ENCODE measurements at places on chromosomes 3 and 15.

- no peak for DNase-seq
Observed at GRCh38 chr3:61464518-61465140, 96.7 kb upstream of the PTPRG start.

GRCh38 chr3:151145713-151146070, 57.3 kb downstream of the GPR171 start:
- no peak for DNase-seq

GRCh38 chr3:13240928-13241618, 167.8 kb upstream of the IQSEC1 start:
- DNase-seq: no peak

DNA sequence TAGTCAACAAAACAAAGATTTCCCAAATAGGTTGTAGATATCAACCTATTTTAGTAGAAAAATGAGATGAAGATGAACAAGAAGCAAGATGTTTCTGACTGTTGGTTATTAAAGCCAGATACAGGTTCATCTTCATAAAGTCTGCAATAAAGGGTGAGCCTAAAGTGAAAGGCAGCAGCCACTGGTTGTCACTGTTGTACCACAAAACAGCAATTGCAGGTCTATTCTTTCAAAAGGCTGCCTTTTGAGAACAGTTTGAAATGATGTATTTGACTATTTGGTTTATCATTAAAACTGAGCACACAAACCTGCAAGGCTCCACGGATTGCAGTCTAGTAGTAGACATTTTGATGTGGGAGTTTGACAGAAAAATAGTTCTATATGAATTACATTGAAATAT, 543.4 kb downstream of the GBE1 start:
- no peak for DNase-seq

GRCh38 chr3:186520957-186521842, 23.0 kb downstream of the CRYGS start:
- no peak for DNase-seq

DNA sequence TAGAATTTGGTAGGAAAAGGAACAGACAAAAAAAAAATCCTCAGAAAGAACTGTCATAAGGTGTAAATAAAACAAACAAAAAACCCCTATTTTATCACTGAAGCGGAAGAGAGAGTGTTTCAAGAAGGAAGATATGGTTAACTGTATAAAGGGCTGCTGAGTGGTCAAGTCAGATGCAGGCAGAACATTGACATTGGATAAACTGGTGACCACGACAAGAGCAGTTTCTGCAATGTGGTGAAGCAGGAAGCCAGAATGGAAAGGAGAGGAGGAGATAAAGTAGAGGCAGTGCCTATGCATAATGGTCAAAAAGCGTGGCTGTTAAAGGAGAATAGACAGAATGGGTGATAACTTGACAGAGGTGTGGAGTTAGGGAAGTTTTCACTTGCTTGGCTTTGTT, 75.3 kb downstream of the CYP19A1 start:
- DNase-seq: no peak

- DNase-seq: no peak
Observed at GRCh38 chr3:155863072-155863784, 7.2 kb upstream of the GMPS start.

DNA sequence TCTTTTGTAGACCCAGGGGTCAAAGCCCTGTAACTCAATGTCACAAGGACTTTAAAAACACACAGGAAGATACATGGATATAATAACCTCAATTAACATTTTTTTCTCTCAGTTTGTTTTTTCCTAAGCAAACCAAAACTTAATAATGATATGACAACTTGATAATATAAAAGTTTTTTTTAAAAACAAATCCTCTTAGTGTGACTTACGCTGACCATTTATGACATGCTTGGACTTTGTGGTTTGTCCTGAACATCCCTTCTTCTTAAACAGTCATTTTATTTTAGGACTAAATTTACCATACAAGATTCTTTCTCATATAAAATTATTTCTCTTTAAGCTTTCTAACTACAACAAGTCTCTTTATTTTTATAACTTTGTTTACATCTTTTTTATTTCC, 25.4 kb upstream of the FAM3D start:
- DNase-seq: no peak

GRCh38 chr3:193794002-193794881, 201.2 kb downstream of the OPA1 start:
- no peak for DNase-seq

DNA sequence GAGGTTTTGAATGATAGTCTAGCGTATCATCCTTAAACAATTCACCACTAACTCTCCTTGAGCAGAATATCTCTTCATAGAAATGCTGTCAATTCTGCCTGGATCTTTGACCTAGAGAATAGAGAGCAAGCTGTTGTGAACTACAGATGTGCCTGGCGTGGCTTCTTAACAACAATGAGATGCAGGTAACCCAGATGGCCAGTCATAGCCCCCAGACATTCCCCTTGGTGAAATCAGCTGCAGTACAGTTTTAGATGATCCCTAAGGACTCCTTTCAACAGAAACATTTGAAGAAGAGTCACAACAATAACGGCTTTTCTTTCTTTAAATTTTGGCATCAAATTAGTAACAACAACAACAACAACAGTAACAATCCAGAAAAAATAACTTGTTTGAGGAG, 1041.3 kb downstream of the ROBO1 start:
- no peak for DNase-seq

DNA sequence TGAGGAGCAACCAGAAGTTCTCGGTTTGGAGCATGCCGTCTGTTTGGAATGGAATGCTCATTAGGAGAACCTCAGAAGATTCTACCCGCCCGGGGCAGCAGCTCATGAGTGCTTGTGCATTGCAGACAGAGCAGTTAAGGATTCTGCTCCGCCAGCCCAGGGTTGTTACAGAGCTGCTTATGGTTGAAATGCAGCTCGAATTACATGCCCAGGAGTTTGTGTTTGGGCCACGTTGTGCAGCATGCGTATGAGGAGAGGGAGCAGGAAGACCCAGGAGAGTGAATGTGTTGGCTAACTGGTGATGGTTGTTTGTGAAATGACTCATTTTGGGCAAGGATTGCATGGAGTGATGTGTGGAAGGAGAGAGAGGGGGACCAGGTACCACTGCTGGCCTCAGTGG, 9.0 kb downstream of the FGD5 start:
- DNase-seq: no peak

GRCh38 chr15:54298396-54298795, 320.2 kb downstream of the UNC13C start:
- DNase-seq: no peak

DNA sequence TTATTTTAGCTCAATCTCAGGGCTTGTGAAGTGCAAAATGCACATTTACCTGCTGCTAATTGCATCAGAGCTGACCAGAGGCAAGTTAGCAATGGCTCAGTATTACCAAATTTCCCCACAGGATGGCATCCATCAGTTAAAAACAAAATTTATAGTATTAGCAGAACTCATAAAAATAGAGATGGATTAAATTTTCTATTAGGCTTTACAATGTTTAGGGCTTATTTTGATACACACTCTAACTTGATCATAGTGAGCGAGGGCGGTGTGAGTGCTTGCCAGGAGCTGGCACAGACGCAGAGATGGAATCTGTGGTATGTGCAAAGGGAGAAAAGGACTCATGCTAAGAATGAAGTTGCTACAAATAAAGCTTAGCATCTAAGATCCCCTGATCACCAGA, 241.0 kb downstream of the NSUN3 start:
- no peak for DNase-seq

DNA sequence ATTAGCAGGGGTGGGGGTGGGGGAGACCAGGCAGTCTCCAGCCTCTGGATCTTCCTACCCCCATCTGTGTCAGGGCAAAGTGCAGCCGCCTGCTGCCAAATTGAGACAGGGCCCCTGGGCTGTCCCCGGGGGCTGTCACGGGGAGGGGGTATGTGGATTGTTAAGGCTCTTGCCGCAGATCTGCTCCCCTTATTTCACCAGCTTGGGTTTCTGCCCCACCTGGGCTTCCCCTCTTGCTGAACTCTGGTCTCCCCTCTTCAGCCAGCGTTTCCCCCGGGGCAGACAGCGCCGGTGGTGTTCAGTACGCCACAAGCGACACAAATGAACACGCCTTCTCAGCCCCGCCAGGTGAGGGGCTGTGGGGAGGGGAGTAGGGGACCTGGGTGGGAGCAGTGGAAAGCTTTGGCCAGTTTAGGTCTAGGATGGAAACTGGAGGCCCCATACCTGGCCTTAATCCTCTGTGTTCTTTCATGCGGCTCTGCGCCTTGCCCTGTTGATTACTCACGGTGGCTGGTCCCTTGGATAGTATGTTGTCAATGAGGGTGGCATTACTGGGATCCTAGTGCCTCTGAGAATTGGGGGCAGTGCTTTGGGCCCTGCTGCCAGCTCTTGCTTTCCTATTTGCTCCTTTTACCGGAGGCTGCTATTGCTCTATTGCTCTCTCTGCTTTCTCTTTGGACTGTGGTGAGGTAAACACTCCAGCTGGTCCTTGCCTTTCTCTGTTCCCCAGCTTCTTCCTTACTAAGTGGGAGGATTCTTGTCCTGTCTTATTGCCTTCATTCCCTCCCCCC, 1.7 kb downstream of the EIF4G1 start:
- DNase-seq: no peak

GRCh38 chr3:50545781-50546180, 21.8 kb downstream of the C3orf18 start:
- no peak for DNase-seq

- peak; percentile 88 for DNase-seq
Observed at GRCh38 chr15:69462493-69463181, 10.0 kb downstream of the RPLP1 start.

DNA sequence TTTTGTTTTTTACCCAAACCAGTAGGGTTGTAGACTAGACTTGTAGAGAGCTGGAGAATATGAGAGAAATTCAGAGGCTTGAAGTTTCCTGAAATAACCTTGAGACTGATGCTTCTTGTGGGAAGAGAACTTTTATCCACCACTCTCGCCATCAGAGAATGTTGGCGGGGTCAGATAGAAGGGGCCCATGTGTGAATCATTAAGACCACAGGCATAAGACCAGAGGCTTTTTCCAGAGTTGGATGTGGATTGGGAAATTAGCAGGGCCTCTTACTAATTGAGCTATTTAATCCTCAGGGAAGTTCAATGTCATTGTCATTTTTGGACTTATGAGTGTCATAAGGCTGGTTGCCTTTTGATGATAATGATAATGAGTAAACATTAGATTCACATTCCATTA, 246.9 kb upstream of the THRB start:
- DNase-seq: no peak

- no peak for DNase-seq
Observed at GRCh38 chr3:20561166-20561565, 375.2 kb upstream of the SGO1 start.

- no peak for DNase-seq
Observed at GRCh38 chr3:126630020-126630419, 24.9 kb downstream of the TXNRD3 start.

DNA sequence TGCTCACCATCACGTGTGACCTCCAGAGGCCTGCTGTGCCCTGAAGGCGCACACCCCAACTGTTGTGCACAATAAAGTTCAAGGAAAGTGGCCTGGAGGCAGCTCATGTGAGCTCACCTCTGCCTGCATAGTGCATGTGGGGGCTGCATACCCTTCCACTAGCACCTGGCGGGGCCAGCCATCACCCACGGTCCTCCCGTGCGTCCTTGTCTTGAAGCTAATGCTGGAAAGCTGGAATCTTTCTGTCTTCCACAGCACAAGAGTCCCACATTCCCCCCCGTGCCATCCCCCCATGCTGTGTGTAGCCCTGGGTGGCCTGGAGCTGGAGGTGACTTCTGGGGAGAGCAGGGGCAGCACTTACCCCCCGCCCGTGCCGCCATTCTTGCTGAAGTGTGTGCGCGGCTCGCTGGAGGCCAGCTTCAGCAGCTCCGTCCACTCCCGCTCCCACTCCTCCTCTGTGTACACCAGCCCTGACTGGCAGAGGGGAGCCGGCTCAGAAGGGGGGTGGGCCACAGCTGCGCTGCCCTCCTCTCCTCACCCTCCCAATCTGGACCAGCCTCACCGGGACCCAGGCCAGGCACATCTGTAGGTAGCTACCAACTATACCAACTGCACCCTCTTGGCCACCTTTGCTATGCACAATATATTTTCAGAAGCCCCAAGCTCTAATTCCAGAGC, 199.5 kb downstream of the KLF13 start:
- DNase-seq: no peak

- DNase-seq: no peak
Observed at GRCh38 chr3:114624571-114625181, 330.8 kb downstream of the TIGIT start.

- no peak for DNase-seq
Observed at GRCh38 chr15:75884041-75884440, 19.6 kb upstream of the FBXO22 start.

GRCh38 chr15:98069256-98069655, 108.8 kb downstream of the ARRDC4 start:
- DNase-seq: no peak

GRCh38 chr3:175238801-175239200, 379.7 kb downstream of the NAALADL2 start:
- DNase-seq: no peak

DNA sequence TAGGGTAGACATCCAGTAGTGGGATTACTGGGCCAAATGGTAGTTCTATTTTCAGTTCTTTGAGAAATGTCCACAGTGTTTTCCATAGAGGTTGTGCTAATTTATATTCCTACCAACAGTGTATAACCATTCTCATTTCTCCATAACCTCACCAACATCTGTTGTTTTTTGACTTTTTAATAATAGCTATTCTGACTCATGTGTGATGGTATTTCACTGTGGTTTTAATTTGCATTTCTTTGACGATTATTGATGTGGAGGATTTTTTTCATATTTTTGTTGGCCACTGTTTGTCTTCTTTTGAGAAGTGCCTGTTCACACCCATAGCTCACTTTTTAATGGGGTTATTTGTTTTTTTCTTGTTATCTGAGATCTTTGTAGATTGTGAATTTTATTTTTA, 125.2 kb downstream of the CFAP20DC start:
- DNase-seq: no peak
